ENCODE measurements at places on chromosomes 2 and 18. TPM values are rescaled to one million over a fixed set of nuclear protein-coding genes. Genes with fewer than 3 reads are reported as not detected.

GRCh38 chr2:62303788-62304187 is 107.9 kb downstream of the B3GNT2 start:
- H3K36me3 ChIP-seq = no peaks in the 10 kb centered on the region
- no peaks in the 10 kb centered on the region for H3K27me3 ChIP-seq
- 0 out of 2 replicates have a peak overlapping the region, but pooled peaks have one; percentile 11 for H3K4me3 ChIP-seq
- peak; percentile 91 for DNase-seq

DNA sequence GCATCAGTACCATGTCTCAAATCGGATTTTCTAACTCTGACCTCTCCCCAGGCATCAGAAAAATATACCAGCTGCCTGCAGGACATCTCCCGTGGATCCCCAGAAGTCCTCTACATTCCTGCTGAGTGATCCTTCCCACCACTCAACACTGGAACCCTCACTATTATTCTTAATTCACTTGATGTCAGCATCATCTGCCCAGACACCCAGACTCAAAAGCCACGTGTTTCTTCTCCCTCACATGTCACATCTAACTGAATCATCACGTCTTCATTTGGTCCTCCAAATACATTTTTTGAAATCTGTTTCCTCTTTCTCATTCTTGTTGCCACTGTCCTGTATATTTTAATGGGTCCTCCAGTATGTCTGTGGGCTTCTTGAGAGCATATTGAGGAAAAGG is 218.6 kb downstream of the HRH4 start:
- H3K4me3 ChIP-seq = no peak overlapping the region
- H3K27ac ChIP-seq = no peak overlapping the region
- no peaks in the 10 kb centered on the region for H3K4me1 ChIP-seq

DNA sequence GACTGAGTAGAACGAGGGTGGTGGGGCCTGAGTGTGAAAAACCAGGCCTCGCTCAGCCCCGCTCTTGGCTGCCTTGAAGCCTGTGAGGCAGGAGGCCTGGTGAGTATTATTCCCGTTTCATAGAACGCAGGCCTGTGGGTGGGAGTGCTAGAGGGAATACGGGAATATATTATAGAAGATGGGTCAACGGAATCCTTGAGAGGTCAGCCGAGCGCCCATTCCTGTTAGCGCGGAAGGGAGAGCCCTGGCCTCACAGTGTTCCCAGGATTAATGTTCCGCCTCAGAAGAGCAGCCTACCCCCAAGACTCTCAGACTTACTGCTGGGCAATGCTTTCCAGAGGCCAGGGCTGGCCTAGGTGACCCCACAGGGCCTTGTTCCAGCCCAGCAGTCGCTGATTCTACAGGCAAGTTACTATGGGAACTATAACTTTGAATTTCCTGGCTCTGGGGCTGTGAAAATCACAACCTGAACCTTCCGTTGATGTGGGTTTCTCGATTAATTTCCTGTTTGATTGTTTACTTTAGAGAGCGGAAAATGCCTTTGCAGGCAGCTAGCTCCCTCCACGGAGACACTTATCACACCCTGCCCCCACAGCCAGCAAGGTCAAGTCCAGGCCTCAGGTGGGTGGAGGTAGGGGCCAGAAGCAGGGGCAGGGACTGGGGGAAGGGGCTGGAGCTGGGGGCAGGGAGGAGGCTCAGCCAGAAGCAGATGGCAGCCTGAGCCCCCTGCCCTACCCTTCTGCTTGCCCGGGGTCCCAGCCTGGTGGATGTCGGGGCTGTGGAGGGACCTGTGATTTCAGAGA is 108.3 kb downstream of the SMAD7 start:
- H3K36me3 ChIP-seq = no peaks in the 10 kb centered on the region
- no peak overlapping the region for H3K27ac ChIP-seq
- no peak for DNase-seq

GRCh38 chr2:240646900-240647502 is 21.7 kb downstream of the GPR35 start:
- H3K4me1 ChIP-seq = no peaks in the 10 kb centered on the region
- no peak for DNase-seq
- H3K4me3 ChIP-seq = no peak overlapping the region
- H3K36me3 ChIP-seq = no peaks in the 10 kb centered on the region

GRCh38 chr18:67282796-67283195 is 233.7 kb downstream of the DSEL start:
- DNase-seq = no peak
- H3K27me3 ChIP-seq = no peaks in the 10 kb centered on the region
- H3K36me3 ChIP-seq = no peaks in the 10 kb centered on the region
- H3K4me1 ChIP-seq = no peaks in the 10 kb centered on the region
- no peak overlapping the region for H3K4me3 ChIP-seq
- no peak overlapping the region for H3K27ac ChIP-seq

FSIP2 gene
- total RNA-seq = 0.48 TPM

DNA sequence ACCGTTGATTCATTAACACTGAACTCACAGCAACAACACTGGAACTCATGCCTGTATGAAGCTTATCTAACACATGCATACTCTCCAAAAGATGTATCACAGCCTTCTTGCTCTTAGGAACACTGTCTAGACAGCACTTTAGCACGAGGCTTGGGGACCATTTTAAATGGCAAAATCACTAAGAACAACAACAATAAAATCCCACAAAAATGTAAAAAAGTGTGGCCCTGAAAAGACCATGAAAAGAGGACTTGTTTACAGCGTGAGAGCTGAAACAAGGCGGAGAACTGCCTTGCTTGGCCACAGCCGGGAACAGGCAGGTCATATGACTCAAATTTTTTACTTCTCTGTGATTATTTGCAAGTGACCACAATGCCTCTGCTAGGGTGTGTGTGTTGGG is 48.1 kb downstream of the CHN1 start:
- no peak overlapping the region for H3K4me3 ChIP-seq
- no peaks in the 10 kb centered on the region for H3K27me3 ChIP-seq
- no peak for DNase-seq
- no peak overlapping the region for H3K27ac ChIP-seq

GRCh38 chr2:37971971-37972370 is 46.9 kb downstream of the RMDN2 start:
- H3K27ac ChIP-seq = no peak overlapping the region
- H3K4me3 ChIP-seq = no peak overlapping the region
- DNase-seq = no peak
- no peaks in the 10 kb centered on the region for H3K27me3 ChIP-seq

ZNF397 gene
- 11.6 TPM for total RNA-seq

GRCh38 chr2:10473121-10473756 is 25.1 kb upstream of the ODC1 start:
- no peak overlapping the region for H3K4me3 ChIP-seq
- H3K27me3 ChIP-seq = no peaks in the 10 kb centered on the region
- no peaks in the 10 kb centered on the region for H3K4me1 ChIP-seq
- DNase-seq = no peak
- H3K27ac ChIP-seq = no peak overlapping the region

DNA sequence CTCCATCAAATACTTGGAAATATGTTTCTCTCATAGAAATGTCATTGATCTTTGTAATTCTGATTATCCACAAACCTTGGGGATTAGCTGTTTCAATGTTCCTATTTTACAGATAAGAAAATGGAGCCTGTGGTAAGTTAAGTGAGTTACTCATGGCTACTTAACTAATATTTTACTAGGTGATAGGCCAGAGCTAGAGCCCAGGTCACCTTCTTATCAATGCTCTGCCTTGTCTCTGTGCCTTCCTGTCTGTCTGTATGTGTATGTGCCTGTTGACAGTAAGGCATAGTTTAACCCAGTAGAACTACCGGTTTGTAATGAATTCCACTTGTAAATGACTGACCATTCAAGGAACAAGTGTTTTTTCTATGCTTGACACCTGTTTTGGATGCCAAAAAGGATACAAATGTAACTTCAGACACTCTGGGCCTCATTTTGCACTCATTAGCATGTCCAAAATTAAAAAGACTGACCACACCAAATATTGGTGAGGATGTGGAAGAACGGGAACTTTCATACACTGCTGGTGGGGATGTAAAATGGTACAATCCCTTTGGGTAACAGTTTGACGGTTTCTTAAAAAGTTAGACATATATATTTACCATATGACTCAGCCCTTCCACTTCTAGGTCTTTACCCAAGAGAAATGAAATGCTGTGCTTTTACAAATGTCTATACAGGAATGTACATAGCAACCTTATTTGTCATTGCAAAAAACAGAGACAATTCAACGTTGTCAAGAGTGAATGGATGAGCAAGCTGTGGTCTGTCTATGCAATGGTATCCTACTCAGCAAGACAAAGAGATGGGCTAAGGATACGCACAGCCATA is 19.6 kb upstream of the IL1A start:
- no peak overlapping the region for H3K4me3 ChIP-seq
- H3K36me3 ChIP-seq = no peaks in the 10 kb centered on the region
- H3K27ac ChIP-seq = peak overlapping the region; percentile 43
- DNase-seq = no peak

DNA sequence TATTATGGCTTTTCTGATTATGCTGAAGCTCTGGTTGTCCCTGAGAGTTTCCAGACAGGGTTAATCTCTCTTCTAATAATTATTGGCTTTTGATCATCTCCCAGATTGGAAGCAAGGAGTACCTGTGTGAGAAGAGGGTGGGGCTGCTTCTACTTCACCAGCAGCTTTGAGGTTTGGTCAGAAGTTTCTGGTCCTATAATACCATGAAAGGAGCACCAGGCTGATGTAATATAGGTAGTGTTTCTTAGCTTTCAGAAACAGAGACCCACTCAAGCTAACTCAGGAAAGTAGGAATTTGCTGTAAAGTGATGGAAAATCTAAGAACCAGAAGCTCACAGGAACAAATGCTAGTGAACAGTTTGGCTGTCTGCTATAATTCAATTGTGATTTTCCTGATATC is 57.6 kb downstream of the SGPP2 start:
- H3K27me3 ChIP-seq = no peaks in the 10 kb centered on the region
- H3K4me3 ChIP-seq = no peak overlapping the region
- DNase-seq = no peak
- no peaks in the 10 kb centered on the region for H3K4me1 ChIP-seq
- H3K27ac ChIP-seq = no peak overlapping the region

DNA sequence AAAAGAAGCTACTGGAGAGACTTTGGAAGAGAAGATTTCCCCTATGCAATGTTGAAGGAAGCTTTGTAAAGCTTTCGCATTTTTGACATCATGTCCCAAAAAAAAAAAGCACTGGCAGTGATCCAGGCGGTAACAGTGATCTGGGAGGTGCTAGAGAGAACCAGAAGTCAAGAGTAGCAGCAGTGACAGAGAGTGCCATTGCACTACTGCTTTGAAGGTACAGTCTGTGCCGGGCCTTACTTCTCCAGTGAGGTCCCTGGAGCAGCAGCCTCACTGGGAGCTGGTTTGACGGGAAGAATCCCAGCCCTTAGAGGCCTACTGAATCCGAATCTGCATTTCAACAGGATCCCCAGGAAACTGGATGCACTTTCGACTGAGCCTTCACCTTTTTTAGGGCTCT is 50.9 kb upstream of the ATL2 start:
- no peak overlapping the region for H3K27ac ChIP-seq
- no peak for DNase-seq
- no peak overlapping the region for H3K4me3 ChIP-seq
- H3K4me1 ChIP-seq = no peaks in the 10 kb centered on the region

- H3K36me3 ChIP-seq = no peaks in the 10 kb centered on the region
- H3K27ac ChIP-seq = no peak overlapping the region
- H3K27me3 ChIP-seq = no peaks in the 10 kb centered on the region
- peak; percentile 56 for DNase-seq
- H3K4me1 ChIP-seq = no peaks in the 10 kb centered on the region
- peak overlapping the region; percentile 60 for H3K4me3 ChIP-seq
Observed at GRCh38 chr2:2613279-2614199, 282.5 kb upstream of the MYT1L start.

ARHGEF33 gene
- not detected for total RNA-seq

GRCh38 chr18:49444581-49444980 is 15.9 kb downstream of the DYM start:
- H3K27me3 ChIP-seq = no peaks in the 10 kb centered on the region
- no peak overlapping the region for H3K27ac ChIP-seq
- DNase-seq = no peak
- no peaks in the 10 kb centered on the region for H3K4me1 ChIP-seq

GRCh38 chr2:165660361-165660760 is 133.7 kb downstream of the GALNT3 start:
- no peaks in the 10 kb centered on the region for H3K4me1 ChIP-seq
- H3K36me3 ChIP-seq = no peaks in the 10 kb centered on the region
- DNase-seq = no peak
- H3K27me3 ChIP-seq = no peaks in the 10 kb centered on the region
- H3K27ac ChIP-seq = no peak overlapping the region
- no peak overlapping the region for H3K4me3 ChIP-seq

DNA sequence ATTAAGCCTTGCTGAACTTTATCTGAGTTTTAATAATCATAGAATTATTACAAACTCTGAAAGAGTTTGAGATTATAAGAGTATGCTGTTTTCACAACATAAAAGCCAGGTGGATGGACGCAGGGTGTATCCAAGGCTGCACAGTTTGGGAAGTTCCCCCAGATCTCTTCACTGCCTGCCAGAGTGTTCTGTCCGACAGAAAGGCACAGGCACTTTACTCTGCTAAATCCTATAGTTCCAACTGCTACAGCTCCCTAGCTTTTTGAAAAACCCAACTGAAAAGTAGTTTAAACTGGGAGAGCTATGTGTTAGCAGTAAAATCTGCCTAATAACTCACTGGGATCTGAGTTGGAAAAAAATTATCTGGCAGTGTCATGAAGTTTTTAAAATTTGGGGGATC is 38.0 kb downstream of the MFSD6 start:
- no peak overlapping the region for H3K27ac ChIP-seq
- no peak for DNase-seq
- no peaks in the 10 kb centered on the region for H3K27me3 ChIP-seq
- H3K4me3 ChIP-seq = no peak overlapping the region

GRCh38 chr2:240111253-240111652 is 24.9 kb downstream of the COPS9 start:
- H3K27me3 ChIP-seq = peaks cover 4% of the 10 kb centered on the region
- H3K27ac ChIP-seq = no peak overlapping the region
- no peaks in the 10 kb centered on the region for H3K4me1 ChIP-seq
- no peak for DNase-seq
- H3K36me3 ChIP-seq = no peaks in the 10 kb centered on the region
- H3K4me3 ChIP-seq = no peak overlapping the region

GRCh38 chr18:26482569-26482968 is 65.8 kb downstream of the KCTD1 start:
- no peaks in the 10 kb centered on the region for H3K27me3 ChIP-seq
- DNase-seq = no peak
- no peak overlapping the region for H3K27ac ChIP-seq
- no peak overlapping the region for H3K4me3 ChIP-seq
- no peaks in the 10 kb centered on the region for H3K4me1 ChIP-seq
- H3K36me3 ChIP-seq = no peaks in the 10 kb centered on the region

GRCh38 chr18:51195086-51195450 is 2.4 kb downstream of the MEX3C start:
- DNase-seq = no peak
- peak overlapping the region; percentile 95 for H3K27ac ChIP-seq
- H3K4me3 ChIP-seq = peak overlapping the region; percentile 69
- H3K36me3 ChIP-seq = no peaks in the 10 kb centered on the region
- H3K27me3 ChIP-seq = no peaks in the 10 kb centered on the region

RNF144A gene
- total RNA-seq = 0.80 TPM

CYS1 gene
- total RNA-seq = 6.4 TPM

SLC5A7 gene
- total RNA-seq = not detected

- H3K27ac ChIP-seq = no peak overlapping the region
- no peaks in the 10 kb centered on the region for H3K4me1 ChIP-seq
- H3K36me3 ChIP-seq = no peaks in the 10 kb centered on the region
- H3K4me3 ChIP-seq = no peak overlapping the region
Observed at GRCh38 chr2:134682726-134683125, 36.1 kb downstream of the TMEM163 start.

HRH4 gene
- total RNA-seq = not detected

RTP5 gene
- not detected for total RNA-seq

RAB6C gene
- not detected for total RNA-seq
